ENCODE measurements at places on chromosomes 1 and 21. TPM values are rescaled to one million over a fixed set of nuclear protein-coding genes. Genes with fewer than 3 reads are reported as not detected.

Gene LCE3D
- total RNA-seq = not detected

Gene APCS
- total RNA-seq = not detected

Gene FMOD
- total RNA-seq = not detected

Gene LCE3E
- not detected for total RNA-seq

GRCh38 chr1:178188306-178188705, 94.4 kb downstream of the RASAL2 start:
- no peak for ATAC-seq

GRCh38 chr21:38980416-38981313, 174.9 kb downstream of the ETS2 start:
- no peak for ATAC-seq

DNA sequence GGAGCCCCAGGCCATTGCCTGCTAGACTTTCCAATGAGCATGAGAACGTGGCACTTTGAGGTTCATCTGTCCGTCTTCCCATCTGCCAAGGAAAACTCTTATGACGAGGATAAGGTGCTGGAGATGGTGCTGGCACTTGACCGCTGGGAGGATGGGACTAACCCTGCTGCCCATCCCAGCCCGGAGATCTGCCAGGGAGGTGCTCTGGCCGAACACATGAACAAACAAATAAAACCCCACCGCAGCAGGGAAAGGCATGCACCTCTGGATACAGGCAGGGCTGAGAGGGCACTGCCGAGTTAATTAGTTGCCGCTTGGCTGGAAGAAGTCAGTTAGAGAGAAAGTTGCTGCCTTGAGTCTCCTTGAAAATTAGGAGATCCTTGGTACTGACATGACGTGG, 308.4 kb downstream of the AJAP1 start:
- ATAC-seq = no peak

DNA sequence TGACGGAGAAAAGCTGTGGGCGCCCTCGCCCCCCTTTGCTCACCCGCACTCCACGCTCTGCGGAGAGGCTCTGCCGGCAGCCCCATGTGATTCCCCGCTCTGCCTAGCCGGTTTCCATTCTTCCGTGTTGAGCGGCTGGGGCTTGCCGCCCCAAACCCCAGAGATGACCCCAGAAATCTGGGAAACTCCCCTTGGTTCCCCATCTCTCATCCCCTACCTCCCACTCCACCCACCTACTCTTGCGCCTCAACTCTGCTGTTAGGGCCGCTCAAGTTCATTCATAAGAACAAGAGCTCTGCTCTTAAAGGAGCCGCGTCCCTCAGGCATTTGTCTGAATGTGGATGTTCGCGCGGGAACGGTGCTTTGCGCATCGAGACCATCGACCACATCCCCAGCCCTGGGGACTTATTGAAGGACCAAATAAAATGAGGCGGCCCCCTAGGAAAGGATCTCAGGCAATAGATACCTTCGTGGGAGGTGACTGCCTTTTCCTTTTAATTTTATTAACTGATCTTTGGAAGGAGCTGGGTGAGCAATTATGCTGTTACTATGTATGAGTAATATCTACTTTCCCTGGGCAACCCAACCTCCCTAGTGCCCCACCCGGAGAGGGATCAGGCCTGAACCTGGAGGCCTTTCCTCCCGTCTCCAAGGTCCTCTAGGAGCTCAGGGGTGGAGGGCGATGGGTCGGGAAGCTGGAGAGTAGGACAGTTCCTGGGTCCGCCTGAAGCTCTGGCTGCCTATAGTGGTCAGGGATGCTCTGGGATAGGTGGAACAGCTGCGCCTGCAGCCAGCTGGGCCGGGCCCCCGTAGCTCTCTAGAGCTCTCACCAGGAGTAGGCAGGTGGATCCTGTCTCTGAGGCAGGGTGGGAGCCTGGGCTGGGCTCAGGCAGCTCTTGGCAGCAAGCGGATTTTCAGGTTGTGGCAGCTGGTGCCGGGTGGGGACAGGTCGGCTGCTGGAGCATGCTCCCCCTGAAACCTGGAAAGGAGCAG, 898 bp downstream of the MFSD2A start:
- ATAC-seq = peak; percentile 75

GRCh38 chr1:80258659-80259058, 1252.1 kb upstream of the ADGRL4 start:
- ATAC-seq = no peak

Measured in activated T-helper 17 cell treated with anti-CD3 and anti-CD28 coated beads, Interleukin-2, amount 50 U/mL, for 72 hours (primary cell).